Stimulated activated CD8-positive, alpha-beta memory T cell treated with anti-CD3 and anti-CD28 coated beads, Interleukin-4, amount 100 ng/mL, for 4 hours (primary cell): ENCODE measurements at places on chromosomes 1 and 21.

- no peak for DNase-seq
These were observed 30.6 kb downstream of the VANGL2 start for GRCh38 chr1:160431006-160431405.

GRCh38 chr1:231165371-231165770 is 3.5 kb downstream of the TRIM67 start:
- no peak for DNase-seq

DNA sequence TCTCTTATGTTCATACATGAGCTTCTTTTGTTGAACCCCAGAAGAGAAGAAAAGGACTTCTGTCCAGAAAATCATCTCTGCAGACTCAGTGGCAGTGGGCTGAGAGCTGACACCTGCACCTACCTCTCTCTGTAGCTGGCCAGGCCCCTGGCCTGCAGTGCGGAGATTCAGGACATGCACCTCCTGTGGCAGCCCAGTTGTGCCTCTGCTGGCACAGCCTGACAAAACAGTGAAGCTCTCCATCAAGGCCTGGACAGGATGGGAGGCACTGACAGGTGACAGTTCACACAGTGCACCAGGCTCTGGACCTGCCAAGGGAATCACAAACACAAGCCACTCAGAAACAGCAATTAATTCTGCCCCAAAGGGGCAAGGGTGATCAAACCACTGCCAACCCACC is 88.8 kb downstream of the TGFBR3 start:
- DNase-seq = no peak

DNA sequence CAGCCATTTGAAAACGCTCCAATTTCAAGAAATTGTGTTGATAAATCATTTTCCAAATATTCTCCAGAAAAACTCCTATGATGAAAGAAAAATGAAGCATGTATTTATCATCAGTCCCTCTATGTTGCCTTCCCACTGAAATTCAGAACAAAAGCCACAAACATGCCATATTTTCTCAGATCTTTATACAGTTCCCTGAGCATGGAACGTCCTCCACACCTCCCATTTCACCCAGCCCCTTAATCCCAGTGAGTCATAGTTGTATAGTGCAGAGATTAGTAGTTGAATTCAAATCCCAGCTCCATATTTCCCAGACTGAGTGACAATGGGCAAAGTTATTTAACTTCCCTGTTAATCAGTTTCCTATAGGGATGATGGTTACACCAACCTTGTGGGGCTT is 20.6 kb upstream of the NPL start:
- no peak for DNase-seq

DNA sequence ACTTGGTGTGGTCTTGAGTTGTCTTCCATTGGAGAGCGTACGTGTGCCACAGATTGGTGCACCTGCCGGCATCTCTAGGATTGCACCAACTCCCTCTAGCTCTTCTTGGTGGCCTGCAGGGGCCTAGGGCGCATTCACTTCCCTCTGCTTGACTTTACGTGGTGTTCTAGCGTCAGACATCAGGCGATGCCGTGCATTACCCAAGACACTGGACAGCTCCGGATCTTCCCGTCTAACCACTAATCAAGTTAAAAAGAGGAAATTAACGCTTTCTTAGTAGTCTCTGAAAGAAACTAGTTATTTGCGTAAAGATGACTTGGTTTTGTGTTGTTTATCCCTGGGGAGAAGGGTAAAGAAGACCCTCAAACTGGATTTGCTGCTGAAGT is 510 bp upstream of the IL10RB start:
- DNase-seq = no peak

DNA sequence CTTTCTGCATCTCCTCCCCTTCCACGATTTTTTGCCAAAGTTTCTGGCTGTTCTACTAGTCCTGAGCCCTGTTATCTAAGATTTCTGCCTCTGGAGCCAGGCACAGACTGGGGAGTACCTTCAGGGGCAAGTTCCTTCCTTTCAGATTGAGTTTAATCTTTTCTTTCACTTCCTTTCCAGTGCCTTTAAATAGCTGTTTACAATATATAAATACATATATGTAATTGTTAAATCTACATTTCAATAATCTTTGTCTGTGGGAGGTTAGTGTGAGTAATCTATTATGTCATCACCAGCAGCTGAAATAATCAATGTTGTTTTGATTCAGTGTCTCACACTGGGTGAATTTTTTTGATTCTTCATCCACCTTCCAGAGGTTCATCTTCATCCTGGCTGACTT is 31.8 kb downstream of the DIPK1A start:
- no peak for DNase-seq

DNA sequence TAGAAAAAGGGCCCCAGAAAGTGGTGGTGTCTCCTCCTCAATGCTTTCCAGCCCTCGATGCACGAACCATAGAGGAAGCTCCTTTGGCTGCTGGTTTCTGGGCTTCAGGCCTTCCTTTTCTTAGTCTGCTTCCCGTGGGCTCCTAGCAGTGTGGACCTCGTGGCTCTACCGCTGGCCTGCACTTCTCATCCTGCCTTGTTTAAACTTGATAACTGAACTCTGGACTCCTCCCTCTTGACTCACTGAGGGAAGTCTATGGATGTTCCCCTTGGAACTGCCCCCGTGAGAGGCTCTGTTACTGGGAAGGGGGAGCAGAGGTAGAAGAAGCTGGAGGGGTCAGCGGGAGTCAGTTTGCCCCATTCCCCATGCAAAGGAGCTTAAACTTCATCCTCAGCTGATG is 75.3 kb upstream of the WDR26 start:
- DNase-seq = no peak
